ENCODE measurements at places on chromosomes 2 and 18. TPM values are rescaled to one million over a fixed set of nuclear protein-coding genes. Genes with fewer than 3 reads are reported as not detected.

GRCh38 chr2:38185012-38185491 is 109.1 kb upstream of the CYP1B1 start:
- no peak for DNase-seq
- peaks cover 3% of the 10 kb centered on the region for H3K4me1 ChIP-seq
- H3K4me3 ChIP-seq, result no peak overlapping the region
- H3K27me3 ChIP-seq, result no peaks in the 10 kb centered on the region

DNA sequence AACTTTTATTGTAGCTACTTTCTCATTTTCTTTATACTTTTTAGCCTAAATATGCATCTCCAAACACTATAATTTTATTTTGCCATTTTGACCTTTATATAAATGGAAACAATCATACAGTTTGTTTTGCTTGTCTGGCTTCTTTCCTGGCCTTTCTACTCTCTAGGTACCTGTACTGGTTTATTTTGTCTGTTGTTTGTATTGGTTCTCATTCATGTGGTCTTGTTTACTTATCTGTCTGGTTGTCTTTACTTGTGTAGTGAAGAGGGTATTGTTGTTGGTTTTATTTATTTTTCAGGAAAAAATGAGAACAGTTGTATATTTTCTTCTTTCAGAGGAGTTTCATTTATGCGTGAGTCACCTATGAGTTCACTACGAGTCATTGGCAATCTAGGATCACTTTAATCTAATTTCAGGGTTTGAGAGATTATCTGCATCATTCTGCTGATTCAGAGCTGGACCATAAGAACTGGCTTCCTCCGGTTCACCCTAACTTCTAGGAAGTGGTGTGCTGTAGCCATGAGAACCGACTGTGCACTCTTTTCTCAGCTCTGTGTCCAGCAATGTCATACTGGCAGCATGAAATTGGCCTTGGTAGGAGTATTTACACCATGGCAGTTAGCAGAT is 33.1 kb upstream of the HDAC4 start:
- H3K4me1 ChIP-seq, result no peaks in the 10 kb centered on the region
- no peaks in the 10 kb centered on the region for H3K36me3 ChIP-seq

DNA sequence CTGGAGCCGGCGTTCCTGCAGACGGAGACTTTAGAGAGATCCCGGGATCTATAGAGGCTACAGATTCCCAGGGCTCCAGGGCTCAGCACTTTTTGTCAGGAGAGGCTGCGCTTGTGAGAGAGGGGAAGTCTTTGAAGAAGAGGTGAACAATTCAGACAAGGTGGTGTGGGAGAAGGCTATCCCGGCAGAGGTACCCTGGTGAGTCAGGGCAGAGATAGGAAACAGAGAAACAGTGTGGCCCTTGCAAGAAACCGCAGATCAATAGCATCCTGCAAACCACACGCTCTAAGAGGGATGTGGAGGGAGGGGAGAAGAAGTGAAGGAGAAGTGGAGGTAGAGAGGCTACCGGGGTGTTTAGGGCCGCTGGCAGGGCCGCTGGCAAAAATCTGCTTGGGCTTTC is 160.5 kb upstream of the APCDD1 start:
- H3K36me3 ChIP-seq, result no peaks in the 10 kb centered on the region
- no peak for DNase-seq
- no peak overlapping the region for H3K4me3 ChIP-seq
- H3K4me1 ChIP-seq, result peaks cover 6% of the 10 kb centered on the region
- H3K27me3 ChIP-seq, result no peaks in the 10 kb centered on the region

DNA sequence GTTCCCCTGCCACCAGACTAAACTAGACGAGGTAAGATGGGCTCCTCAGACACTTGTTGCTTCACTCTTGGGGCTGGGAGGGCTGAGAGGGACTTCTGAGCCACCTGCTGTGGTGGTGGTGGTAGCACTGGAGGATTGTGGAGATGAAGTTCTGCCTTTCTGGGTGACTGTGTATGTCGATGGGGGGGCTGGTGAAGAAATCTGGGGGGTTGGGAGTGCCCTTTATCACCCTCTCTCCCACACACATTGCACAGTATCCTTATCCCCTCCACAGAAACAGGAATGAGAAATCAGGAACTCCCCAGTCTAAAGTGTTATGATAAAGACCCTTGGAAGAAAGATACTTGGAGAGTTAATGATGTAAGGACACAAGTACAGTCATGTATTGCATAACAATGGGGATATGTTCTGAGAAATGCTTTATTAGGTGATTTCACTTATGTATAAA is 38.5 kb downstream of the HK2 start:
- peak overlapping the region; percentile 84 for H3K27ac ChIP-seq
- no peak overlapping the region for H3K4me3 ChIP-seq
- no peaks in the 10 kb centered on the region for H3K36me3 ChIP-seq
- DNase-seq, result no peak
- peaks cover 79% of the 10 kb centered on the region for H3K4me1 ChIP-seq

DNA sequence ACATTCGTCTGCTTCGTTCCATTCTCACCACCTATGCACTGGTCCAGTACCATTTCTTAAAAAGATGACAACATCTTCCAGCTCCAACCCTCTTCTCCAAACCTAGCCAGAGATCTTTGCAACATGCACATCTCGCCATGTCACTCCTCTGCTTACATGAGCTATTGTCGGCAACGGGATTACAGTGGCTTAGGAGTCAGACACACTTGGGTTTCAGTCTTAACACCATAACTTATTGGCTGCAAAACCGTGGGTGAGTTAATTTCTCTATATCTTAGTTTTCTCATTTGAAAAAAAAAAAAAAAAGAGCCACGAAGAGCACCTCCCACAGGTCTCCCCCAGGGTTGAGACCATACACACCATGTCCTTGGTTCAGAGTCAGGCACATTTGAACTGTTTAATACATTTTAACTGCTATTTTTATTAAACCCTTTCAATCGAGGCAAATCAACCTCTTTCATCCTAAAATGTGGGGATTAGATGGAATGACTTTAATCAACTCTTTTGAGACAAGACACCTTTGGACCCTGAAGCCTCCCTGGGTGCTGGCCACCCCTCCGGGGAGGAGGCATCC is 889 bp downstream of the ANKRD29 start:
- no peaks in the 10 kb centered on the region for H3K36me3 ChIP-seq
- no peaks in the 10 kb centered on the region for H3K4me1 ChIP-seq
- no peak overlapping the region for H3K27ac ChIP-seq
- peak overlapping the region; percentile 71 for H3K4me3 ChIP-seq
- no peaks in the 10 kb centered on the region for H3K27me3 ChIP-seq

XIRP2 gene
- total RNA-seq, result 1.1 TPM

OTOS gene
- total RNA-seq, result 1.5 TPM

ZDBF2 gene
- 17.7 TPM for total RNA-seq

SERPINB2 gene
- total RNA-seq, result not detected

PLEKHA3 gene
- 22.8 TPM for total RNA-seq
